ENCODE measurements at places on chromosomes 2 and 18.

- DNase-seq = no peak
Measured at GRCh38 chr2:117692001-117692763, 122.3 kb upstream of the DDX18 start.

GRCh38 chr2:26900831-26901321, 52.9 kb downstream of the DPYSL5 start:
- DNase-seq = no peak

DNA sequence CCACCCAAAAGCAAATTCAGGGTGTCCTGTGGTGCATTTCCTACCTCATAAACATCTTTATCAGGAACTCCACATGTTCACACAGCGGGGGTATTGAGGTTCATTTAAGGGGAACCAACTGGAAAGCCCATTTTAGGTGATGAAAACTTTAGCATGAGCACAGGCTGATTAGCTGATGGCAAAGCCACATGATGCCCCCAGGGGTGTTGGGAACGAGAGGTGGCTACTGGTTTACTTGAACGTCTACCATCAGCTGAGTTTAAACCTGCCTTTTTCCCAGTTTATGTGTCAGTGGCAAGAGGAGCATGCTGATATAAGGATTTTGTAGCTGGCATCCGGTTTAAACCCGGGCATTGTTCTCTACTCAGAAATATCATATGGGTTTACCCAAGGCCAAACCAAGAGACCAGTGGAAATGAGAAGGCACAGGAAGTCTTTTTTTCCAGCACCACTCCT, 54.5 kb upstream of the UPP2 start:
- DNase-seq = no peak

- no peak for DNase-seq
Measured at GRCh38 chr18:23066504-23067039, 68.7 kb upstream of the CABLES1 start.

- DNase-seq = no peak
Measured at GRCh38 chr18:77369644-77370043, 120.0 kb downstream of the GALR1 start.

- DNase-seq = no peak
Measured at GRCh38 chr2:239758279-239758877, 266.8 kb downstream of the NDUFA10 start.

- no peak for DNase-seq
Measured at GRCh38 chr2:33068261-33068660, 121.5 kb downstream of the LTBP1 start.

GRCh38 chr2:11758647-11759046, 12.2 kb downstream of the LPIN1 start:
- no peak for DNase-seq

DNA sequence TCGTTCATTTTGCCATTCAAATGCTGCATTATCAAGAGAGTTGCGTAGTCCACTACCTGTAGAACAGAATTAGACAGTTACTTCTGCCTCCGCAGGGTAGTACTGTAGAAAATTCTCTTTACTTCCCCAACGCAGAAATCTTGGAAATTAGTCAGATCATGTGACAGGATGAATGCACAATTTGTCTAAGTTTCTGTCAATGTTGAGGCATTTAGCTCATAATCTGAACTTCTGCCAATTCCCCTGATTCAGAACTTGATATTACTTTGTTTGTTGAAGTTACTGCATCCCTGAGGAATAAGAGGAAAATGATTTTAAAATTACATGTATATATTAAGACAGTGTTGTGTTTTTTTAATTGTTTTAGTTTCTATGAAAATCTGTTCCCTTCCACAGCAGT, 83.4 kb downstream of the TTC27 start:
- no peak for DNase-seq

DNA sequence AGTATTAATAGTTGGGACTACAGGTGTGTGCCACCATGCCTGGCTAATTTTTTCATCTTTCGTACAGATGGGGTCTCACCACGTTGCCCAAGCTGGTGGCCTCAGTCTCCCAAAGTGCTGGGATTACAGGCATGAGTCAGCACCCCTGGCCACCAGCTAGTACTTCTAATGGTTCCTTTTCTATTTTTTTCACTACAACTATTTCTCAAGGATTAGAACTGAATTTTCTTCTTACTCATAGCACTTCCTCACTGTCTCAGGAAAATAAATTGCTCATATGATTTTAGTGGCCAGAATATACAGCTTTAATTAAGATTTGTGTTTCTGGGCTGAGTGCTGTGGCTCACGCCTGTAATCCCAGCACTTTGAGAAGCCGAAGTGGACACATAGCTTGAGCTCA, 43.2 kb upstream of the SOS1 start:
- no peak for DNase-seq

- DNase-seq = no peak
Measured at GRCh38 chr18:44922968-44923367, 242.3 kb downstream of the SETBP1 start.

DNA sequence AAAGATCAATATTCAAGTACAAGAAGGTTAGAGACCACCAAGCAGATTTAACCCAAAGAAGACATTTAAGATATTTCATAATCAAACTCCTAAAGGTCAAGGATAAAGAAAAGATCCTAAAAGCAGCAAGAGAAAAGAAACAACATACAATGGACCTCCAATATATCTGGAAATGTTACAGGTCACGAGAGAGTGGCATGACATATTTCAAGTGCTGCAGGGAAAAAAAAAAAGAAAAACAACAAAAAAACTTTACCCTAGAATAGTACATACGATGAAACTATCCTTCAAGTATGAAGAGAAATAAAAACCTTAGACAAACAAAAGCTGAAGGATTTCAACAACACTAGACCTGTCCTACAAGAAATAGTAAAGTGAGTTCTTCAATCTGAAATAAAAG, 91.5 kb upstream of the CD226 start:
- DNase-seq = no peak

- no peak for DNase-seq
Measured at GRCh38 chr18:2482706-2483475, 88.4 kb downstream of the METTL4 start.

DNA sequence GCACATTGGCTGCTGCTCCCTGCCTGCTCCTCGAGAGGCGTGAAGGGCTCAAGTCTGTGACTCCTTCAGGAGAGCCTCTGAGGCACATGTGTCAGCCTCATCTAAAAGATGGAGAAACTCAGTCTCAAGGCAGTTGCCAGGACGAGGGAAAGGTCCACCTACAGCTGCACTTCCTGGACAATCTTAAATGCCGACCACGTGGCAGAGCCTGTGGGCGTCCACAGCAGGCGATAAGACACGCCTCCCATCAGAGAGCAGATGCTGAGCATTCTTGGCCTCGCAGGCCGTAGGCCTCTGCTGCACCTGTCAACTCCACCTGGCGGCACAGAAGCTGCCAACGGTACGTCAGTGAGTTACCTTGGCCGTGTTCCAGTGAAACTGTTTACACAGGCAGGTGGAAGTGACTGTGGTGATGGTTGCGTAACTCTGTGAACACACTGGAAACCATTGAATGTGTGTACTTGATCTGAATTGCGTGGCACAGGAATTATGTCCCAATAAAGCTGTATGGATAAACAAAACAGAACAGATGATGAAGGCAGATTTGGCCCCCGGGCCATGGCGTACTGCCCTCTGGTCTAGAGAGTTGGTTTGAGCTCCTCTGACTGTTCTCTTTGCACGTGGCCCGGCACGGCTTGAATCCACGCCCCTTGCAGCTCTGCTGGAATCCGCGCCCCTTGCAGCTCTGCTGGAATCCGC, 114.5 kb downstream of the RNF144A start:
- DNase-seq = peak; percentile 98

GRCh38 chr2:68250196-68250595, 2.1 kb downstream of the PPP3R1 start:
- no peak for DNase-seq

DNA sequence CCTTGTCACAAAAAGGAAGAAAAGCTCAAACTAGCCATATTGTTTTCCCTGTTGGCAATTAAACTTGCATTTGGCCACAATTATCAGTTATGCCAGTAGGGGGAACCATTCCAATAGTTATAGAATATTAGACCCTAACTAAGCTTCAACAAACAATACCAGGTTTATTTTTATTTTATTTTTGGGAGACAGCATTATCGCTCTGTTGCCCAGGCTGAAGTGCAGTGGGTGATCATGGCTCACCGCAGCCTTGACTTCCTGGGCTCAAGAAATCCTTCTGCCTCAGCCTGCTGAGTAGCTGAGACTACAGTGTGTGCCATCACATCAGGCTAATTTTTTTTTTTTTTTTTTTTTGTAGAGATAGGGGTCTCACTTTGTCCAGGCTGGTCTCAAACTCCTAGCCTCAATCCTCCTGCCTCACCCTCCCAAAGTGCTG, 102.1 kb downstream of the ATAD2B start:
- no peak for DNase-seq

DNA sequence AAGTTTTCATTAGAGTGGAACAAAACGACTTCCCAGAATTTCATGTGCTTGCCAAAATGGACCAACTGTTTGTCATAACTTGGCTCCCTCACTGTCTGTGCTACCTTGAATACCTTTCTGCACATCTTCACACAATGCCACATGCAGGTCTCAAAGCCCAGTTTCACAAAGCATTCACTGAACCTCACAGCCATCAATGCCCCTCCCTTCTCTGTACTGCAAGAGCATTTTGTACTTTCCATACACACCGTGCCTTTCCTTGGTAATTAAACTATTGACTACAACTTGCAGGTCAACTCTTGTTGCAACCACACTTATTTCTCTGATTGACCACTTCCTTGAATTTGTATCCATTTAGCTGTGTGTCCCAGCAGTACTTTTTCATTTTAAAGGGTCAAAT, 50.5 kb downstream of the PAX3 start:
- DNase-seq = no peak

- DNase-seq = no peak
Measured at GRCh38 chr18:12295389-12296086, 12.5 kb upstream of the TUBB6 start.

DNA sequence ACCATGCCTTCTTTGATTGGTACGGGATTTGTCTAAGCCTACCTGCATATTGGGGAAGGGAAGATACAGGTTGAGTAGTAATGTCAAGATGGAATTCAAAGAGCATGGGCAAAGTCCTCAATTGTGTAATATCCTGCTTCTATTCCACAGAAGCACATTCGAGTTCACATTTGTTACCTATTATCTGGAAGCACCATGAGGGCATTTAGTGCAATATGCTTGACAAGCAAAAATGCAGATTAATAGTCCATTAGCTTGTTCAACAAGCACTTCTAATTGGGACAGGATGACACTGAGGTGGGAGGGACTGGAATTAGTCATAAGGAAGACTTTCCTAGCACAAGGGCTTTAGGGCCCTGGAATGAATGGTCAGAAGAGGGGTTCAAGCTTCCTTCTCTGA, 40.5 kb downstream of the MYO5B start:
- DNase-seq = no peak

GRCh38 chr2:237412988-237413776, 782 bp downstream of the COL6A3 start:
- DNase-seq = no peak

GRCh38 chr2:82730811-82731210, 1728.3 kb downstream of the SUCLG1 start:
- DNase-seq = no peak

DNA sequence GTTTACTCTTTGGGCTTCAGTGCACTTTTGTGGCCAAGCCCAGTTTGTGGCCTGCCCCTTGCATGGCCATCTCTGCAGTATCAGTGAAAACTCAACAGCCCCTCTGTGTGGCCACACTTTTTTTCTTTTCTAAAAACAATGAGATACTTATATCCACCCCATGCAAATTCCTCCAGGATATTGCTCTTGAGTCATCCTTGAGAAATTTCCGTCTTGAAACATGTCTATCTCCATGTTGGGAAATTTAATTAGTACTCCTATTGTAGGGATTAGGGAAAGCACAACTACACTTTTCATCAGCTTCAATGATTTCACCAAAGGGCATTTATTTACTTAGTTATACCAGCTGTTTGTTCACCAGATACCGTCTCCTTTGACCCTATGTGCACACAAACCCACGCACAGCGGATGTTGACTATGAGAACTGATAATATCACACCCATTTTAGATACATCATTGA, 993.1 kb downstream of the TSN start:
- DNase-seq = no peak

DNA sequence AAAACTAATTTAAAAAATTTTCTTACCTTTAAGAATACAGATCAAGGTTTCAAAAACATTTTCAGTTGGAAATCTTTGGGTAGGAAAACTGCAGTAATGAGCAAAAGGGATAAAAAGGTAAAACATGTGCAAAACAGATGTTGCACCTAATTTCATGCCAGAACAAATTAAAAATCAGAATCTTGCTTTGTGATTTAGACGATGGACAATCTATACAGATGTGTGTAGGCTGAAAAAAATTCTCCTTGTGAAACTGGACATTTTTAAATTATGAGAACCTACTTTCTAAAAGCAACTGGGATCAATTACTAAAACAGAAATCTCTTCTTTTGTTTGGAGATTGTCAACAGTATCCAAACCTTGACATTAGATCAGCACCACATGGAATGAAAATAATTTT, 183.2 kb upstream of the ITGA4 start:
- no peak for DNase-seq

- no peak for DNase-seq
Measured at GRCh38 chr2:38170067-38170466, 94.1 kb upstream of the CYP1B1 start.

GRCh38 chr2:177395351-177396065, 2.9 kb downstream of the AGPS start:
- DNase-seq = no peak

DNA sequence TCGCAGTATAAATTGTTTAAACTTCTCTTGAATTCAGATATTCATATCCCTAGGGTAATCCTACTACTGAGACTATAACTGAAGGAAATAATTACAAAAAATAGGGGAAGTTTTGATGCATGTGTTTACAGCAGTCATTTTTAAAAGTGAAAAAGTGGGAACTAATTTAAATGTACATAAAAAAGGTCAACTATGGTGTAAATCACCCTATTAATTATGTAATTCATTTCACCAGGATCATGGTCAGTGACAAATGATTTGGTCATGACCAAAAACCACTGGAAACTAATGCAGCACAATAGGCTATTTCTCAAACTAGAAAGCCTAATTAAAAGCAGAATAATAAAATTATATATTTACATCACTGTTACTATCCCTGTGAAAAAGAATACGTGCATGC, 5.0 kb upstream of the CNGA3 start:
- DNase-seq = no peak

GRCh38 chr2:107776362-107776761, 50.3 kb upstream of the RGPD4 start:
- no peak for DNase-seq

DNA sequence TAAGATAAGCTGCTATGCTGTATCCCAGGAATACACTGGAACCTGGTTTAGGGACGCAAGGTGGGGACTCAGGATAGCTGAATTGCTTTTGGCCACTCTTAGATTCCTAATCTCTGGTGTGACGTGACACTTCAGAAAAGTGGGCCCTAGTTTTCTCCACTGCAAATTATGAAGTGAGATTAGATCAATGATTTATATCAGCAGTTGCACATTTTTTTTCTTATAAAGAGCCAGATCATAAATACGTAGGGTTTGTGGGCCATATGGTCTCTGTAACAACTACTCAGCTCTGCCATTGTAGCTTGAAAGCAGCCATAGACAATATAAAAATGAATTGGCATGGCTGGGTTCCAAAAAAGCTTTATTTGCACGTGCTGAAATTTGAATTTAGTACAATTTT, 85.4 kb upstream of the CPO start:
- DNase-seq = no peak

GRCh38 chr18:48732767-48733424, 194.1 kb downstream of the CTIF start:
- DNase-seq = no peak

GRCh38 chr2:54641988-54642387, 81.5 kb upstream of the EML6 start:
- no peak for DNase-seq

GRCh38 chr2:220893411-220893810, 678.7 kb downstream of the EPHA4 start:
- no peak for DNase-seq

- no peak for DNase-seq
Measured at GRCh38 chr2:43879261-43879660, 40.5 kb downstream of the ABCG8 start.
